ENCODE measurements at places on chromosomes 13 and 19. TPM values are rescaled to one million over a fixed set of nuclear protein-coding genes. Genes with fewer than 3 reads are reported as not detected.
A peak's percentile ranks its signal among the peaks of the same experiment; 100 is the strongest.

- no peak for DNase-seq
Observed at GRCh38 chr19:5651361-5651760, 28.5 kb downstream of the SAFB start.

DNA sequence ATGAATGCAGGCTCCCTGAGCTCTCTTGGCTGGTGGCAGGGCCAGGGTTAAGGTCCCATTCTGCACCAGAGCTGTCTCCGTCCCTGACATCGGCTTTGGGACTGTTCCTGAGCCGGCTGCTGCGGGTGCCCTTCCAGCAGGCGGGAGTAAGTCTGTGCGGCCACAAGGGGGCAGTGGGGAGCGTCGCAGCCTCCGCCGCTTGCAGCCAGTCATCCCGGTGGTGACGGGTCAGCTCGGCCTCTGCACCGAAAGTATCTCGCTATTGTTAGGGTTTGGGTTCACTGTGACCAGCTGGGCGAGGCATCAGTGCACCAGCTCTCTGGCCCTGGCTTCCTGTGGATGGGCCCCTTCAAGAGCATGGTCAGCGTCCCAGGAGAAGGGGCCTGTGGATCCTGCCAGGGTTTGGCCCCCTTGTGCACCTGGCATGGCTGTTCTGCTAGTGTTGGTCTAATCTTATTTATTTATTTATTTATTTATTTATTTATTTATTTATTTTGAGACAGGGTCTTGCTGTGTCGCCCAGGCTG is 15.1 kb downstream of the NDUFB7 start:
- DNase-seq = peak; percentile 82

DNA sequence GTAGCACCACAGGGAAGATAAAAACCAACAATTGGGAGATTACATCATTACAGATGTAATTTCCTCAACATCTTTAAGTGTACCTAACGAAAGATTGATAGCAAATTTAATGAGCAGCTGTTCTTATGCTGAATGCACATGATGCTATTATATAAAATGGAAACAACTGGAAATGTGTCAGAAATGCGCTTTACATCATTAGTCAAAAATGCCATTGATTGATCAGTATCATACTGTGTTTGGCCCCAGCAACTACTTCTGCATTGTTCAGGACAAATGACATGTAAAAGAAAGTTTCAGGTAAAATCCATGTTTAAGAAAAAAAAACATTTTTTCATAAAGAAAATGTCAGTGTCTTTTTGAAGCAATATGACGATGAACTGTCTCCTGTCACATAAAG is 625.5 kb upstream of the MIR17HG start:
- DNase-seq = no peak

DNA sequence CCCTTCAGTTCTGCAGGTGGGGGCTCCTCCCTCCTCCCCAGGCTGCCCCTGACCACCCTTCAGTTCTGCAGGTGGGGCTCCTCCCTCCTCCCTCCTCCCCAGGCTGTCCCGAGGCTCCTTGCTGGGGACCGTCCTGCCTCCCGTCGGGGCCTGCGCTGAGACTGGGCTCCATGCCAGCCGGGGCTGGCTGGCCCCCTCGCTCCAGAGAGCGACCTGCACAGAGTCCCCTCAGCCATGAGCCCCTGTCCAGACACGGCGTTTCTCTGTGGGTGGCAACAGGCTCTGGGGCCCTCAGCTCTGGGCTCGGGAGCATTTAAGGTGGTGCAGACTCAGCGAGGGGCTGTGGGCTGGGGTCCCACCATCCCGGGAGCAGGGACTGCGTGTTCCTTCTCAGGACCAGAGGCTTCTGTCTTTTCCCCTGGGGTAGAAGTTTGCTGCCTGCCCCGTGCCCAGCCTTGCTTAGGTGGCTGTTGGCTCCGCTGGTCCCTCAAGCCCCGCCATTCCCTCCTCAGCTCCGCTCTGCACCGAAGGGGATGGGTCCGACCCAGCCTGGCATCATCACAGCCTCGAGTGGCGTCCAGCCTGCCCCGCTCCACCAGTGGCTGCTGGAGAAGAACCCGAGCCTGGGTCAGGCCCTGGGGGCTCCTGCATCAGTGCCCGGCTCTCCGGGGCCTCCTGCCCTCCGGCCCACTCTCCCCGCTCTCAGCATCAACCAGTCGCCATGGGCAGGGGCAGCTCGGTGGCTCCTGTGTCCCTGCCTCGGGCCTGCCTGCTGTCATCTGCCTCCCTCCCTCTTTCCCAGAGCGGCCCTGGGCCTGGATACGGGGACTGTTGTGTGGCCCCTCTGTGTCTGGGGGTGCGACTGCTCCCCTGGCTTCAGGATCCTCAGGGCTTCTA is 27.6 kb downstream of the CSNK1G2 start:
- no peak for DNase-seq

- DNase-seq = peak; percentile 66
Observed at GRCh38 chr19:40797963-40798682, 868 bp upstream of the EGLN2 start.

DNA sequence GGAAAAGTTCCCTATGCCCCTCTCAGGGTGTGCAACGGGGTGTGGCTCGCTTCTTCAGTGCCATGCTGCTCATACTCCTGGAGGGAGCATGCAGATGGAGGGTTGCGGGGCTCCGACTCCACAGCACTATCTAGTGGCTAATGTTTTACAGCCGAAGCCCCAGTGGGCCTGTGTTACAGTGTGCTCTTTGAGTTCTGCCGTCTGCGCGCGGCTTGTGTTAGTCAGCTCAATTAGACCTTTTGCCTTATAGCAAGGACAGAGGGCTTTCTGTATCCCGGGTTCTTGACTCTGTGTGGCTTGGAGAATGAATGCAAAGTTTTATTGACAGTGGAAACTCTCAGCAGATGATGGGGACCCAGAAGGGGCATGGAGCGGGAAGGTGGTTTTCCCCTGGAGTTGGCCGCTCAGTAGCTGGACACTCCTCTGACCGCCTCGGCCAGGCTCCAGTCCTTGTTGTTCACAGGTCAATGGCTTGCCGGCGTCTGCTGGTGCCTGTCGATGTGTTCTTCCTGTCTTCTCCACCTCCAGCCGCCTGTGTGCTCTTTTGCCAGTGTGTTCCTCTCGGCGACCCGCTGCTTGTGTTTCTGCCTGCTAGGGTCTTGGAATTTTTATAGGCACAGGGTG is 383.4 kb downstream of the LMO7 start:
- DNase-seq = peak; percentile 11

- no peak for DNase-seq
Observed at GRCh38 chr13:97629601-97630272, 195.8 kb downstream of the RAP2A start.

The CDK8 gene
- 16.0 TPM for total RNA-seq
